ENCODE measurements at places on chromosomes 6 and 20.
A peak's percentile ranks its signal among the peaks of the same experiment; 100 is the strongest.

- peak; percentile 41 for DNase-seq
Measured at GRCh38 chr6:36267731-36268477, 2.0 kb upstream of the PNPLA1 start.

GRCh38 chr6:25992413-25993340 is 30.1 kb downstream of the TRIM38 start:
- peak; percentile 95 for DNase-seq

- peak; percentile 4 for DNase-seq
Measured at GRCh38 chr6:65938000-65938399, 231.0 kb upstream of the EYS start.

GRCh38 chr6:124334359-124334758 is 530.7 kb downstream of the NKAIN2 start:
- no peak for DNase-seq

GRCh38 chr6:53728570-53729194 is 63.1 kb upstream of the KLHL31 start:
- peak; percentile 76 for DNase-seq

DNA sequence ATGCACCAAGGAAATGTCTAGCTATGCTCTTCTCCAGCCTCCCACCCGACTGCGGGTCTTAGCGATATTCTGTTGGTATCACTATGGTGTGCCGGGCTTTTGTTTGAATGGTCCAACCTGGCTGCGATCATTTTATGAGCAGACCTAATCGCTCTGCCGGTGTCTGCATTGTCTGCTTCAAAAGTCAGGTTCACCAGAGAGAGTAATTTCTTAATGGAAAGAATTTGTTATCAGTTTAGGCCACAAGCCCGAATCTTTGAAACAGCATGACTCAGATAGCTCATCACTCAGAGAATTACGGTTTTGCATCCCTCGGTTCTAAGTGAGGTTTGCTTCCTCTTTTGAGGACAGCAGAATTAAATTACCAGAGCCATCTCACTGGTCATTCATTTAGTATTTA is 521.0 kb upstream of the ARID1B start:
- DNase-seq, result no peak

DNA sequence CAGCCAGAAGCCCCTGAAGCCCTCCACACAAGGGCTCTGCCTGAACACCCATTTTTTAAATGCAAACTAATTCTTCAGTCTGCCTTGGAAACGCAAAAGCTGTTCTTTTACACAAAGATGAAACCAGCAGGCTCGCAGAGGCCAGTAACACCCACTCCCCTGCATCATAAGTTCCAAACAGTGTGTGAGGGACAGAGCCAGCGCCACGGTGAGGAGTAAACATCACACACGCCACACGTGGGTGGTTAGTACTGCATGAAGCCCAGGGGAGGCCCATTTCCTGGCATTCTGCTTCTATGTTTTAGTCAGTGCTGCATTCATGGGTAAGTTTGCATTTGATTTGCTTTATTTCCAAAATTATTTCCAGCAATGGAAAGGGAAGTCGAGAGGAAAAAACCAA is 217.7 kb upstream of the RIN2 start:
- no peak for DNase-seq

DNA sequence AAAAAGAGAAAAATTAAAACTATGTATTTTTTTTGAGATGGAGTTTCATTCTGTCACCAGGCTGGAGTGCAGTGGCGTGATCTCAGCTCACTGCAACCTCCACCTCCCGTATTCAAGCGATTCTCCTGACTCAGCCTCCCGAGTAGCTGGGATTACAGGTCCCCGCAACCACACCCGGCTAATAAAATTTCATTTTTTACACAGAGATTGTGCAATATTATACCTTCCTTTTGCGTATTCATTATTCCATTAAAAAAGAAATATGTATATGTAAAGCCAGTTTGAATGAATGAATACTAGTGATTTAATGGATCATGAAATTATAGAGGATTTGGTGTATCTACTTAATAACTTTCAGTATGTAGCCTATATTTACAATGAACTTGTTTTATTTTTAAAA is 38.2 kb upstream of the CTAGE9 start:
- peak; percentile 14 for DNase-seq

DNA sequence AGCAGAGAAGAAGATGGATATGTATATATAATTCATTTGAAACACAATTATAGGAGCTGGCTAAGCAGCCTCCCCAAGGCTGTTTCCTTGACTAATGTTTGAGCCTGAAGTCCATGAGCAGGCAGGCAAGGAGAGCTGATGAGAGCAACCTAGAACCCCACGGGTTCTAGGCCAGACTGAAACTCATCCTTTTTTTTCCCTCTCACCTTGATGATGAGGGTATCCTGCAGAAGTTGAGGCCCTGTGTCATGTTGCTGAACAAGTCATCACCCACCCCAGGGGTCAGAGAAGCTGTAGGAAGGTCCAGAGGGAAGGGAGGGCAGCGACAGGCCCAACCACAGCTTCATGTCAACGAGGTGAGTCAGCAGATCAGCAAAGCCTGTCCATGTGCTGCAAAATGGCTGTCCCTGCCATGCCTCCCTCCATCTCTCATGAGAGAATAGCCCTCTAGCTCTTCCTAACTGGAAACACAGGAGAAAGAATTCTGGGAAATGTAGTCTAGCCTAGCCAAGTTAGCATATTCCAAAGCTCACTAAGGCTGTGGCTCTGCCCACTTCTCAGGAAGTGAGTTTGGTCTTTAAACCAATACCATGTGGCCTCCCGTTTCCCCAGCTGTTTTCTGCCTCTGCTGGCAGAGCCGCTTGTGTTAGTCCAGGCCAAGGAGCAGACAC is 91.3 kb upstream of the DTNBP1 start:
- peak; percentile 23 for DNase-seq

DNA sequence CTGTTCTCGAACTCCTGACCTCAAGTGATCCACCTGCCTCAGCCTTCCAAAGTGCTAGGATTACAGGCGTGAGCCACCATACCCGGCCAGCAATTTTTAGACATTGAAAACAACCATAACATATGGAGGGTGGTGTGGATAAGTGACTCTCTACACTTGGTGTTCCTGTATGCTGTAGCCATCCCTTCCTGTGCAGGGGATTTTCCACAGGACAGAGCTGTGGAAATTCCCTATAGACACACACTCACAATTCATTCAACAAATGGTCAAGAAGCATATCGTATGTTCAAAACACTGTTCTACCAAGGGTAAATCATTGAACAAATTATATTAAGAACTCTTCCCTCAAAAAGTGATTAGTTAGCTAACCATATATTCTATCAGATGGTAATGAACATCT is 6.3 kb downstream of the BTN2A1 start:
- DNase-seq, result no peak

- DNase-seq, result no peak
Measured at GRCh38 chr6:154285826-154286225, 70.8 kb downstream of the IPCEF1 start.
